ENCODE measurements at places on chromosomes 3 and 15.

DNA sequence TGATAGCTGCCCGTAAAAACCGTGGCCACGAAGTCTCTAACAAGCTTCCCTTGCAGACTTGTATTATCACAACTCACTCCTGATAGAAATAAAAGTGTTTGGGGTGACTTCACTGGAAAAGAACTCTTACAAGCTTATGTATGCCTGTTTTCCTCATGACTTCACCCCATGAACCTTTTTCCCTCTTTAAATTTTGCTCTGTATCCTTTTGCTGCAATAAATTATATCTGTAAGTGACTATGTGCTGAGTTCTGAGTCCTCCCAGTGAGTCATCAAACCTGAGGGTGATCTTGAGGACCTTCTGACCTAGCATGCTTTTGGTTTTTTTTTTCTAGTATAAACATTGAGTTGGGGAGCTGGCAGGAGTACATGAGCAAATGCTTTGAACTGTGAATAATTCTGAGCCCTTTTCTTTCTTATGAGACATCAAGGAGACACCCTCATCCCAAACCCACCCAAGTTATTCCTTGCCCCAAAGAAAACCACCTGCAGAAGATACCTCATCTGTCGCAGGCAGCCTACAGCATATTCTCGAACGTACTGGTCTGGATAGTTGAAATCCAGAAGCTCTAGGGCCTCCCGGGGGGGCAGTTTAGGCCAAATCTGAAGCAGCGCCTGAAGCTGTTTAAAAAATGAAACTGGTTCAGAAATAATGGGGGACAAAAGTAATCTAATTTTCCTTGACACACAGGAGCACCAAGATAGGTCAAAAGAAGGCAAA, 85.9 kb downstream of the FAIM start:
- H3K4me1 ChIP-seq: no peaks in the 10 kb centered on the region
- H3K27ac ChIP-seq: no peak overlapping the region
- no peaks in the 10 kb centered on the region for H3K27me3 ChIP-seq
- no peak for DNase-seq
- H3K4me3 ChIP-seq: no peak overlapping the region

DNA sequence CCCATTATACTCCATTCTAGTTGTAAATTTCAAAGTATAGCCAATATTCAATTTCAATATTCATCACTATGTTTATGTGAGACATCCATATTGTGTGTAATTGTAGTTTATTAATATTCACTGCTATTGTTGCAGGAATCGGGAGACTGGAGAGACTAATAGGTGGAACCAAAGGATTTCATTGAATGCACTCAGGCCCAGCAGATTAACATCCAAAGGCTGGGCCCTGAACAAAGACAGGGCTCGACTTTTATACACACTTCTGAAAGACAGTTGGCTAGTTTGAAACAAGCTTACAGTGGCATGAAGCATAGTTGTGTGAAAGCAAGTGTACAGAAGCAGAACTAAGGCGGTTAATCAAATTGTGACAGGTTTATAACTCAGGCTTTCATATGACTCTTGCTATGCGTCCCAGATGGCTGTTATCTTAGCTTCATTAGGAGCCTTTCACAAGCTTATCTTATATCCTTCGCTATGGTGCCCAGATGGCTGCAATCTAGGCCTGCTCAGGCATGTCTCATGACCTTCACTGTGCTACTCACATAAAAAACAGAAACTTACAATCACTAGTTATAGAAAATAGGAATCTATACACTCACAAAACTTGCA, 1038.8 kb upstream of the EPHA6 start:
- H3K27ac ChIP-seq: no peak overlapping the region
- no peaks in the 10 kb centered on the region for H3K4me1 ChIP-seq
- H3K36me3 ChIP-seq: no peaks in the 10 kb centered on the region
- H3K27me3 ChIP-seq: no peaks in the 10 kb centered on the region
- H3K4me3 ChIP-seq: no peak overlapping the region

- H3K27ac ChIP-seq: no peak overlapping the region
- no peak overlapping the region for H3K4me3 ChIP-seq
- no peaks in the 10 kb centered on the region for H3K27me3 ChIP-seq
- no peaks in the 10 kb centered on the region for H3K36me3 ChIP-seq
Observed at GRCh38 chr3:104108522-104108921, 1258.2 kb upstream of the ALCAM start.

DNA sequence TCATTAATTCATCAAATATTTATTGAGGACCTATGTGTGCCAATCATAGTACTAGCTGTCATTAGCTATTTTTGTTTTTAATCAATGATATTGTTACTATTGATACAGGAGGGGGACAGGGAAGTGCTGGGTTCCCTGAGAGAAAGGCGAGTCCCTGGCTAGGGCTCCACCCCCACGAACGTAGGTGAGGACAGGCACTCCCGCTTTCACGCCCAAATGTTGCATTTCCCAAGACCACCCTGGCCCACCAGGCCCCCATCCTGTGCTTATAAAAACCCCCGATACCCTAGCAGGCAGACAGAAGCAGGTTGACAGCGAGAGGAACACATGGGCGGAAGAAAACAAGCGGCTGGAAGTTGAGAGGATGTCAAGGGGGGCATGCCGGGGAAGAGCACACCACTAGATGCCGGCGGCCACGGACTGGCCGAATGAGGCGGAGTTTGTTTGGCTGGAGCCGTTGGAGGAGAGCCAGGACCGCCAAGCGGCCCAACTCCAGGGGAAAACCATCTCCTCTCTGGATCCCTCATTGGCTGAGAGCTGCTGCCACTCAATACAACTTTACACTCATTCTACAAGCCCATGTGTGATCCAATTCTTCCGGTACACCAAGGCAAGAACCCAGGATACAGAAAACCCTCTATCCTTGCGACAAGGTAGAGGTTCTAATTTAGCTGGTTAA, 798.7 kb upstream of the SEMA6D start:
- H3K27me3 ChIP-seq: no peaks in the 10 kb centered on the region
- no peak for DNase-seq
- no peaks in the 10 kb centered on the region for H3K4me1 ChIP-seq
- H3K27ac ChIP-seq: no peak overlapping the region

DNA sequence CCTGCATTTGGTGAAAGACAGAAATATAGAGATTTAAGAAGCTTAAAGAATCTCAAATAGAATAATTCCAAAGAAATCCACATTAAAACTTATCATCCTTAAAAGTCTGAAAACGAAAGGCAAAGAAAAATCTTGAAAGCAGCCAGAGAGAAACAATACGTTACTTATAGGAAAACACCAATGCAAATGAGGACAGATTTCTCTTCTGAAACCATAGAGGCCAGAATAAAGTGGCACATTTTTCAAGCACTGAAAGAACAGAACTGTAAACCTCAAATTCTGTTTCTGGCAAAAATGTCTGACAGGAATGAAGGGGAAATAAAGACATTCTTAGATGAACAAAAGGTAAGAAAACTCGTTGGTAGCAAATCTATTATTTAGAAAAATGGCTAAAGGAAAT, 13.8 kb upstream of the ACTC1 start:
- no peak overlapping the region for H3K4me3 ChIP-seq
- no peaks in the 10 kb centered on the region for H3K4me1 ChIP-seq
- DNase-seq: no peak

- H3K4me1 ChIP-seq: no peaks in the 10 kb centered on the region
- DNase-seq: no peak
- no peak overlapping the region for H3K4me3 ChIP-seq
- H3K36me3 ChIP-seq: no peaks in the 10 kb centered on the region
- no peaks in the 10 kb centered on the region for H3K27me3 ChIP-seq
- no peak overlapping the region for H3K27ac ChIP-seq
Observed at GRCh38 chr3:45864760-45865519, 21.4 kb upstream of the CCR9 start.

DNA sequence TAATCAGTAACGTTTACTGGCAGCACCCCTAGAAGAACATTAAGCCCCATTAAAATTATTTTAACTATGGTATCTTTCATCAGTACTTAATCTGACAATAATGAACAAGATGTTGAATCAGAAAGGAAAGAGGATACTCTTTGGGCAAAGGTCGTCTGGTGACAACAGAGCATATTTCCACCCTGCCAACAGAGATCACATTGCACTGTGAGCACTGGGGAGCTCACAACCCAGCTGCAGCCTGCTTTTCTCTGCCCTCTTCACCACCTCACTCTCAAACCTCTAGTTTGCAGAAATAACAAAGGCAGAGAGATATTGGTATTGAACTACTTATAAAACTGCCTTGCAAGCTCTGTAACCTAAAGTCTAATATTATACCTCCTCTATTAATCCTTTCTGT, 130.0 kb downstream of the FBN1 start:
- no peaks in the 10 kb centered on the region for H3K27me3 ChIP-seq
- H3K4me1 ChIP-seq: no peaks in the 10 kb centered on the region
- DNase-seq: no peak
- H3K36me3 ChIP-seq: no peaks in the 10 kb centered on the region

- no peak overlapping the region for H3K27ac ChIP-seq
- no peak overlapping the region for H3K4me3 ChIP-seq
- H3K4me1 ChIP-seq: no peaks in the 10 kb centered on the region
- no peak for DNase-seq
Observed at GRCh38 chr3:186138272-186138981, 29.5 kb upstream of the ETV5 start.

- H3K27ac ChIP-seq: no peak overlapping the region
- no peaks in the 10 kb centered on the region for H3K27me3 ChIP-seq
- no peaks in the 10 kb centered on the region for H3K36me3 ChIP-seq
- H3K4me3 ChIP-seq: no peak overlapping the region
- H3K4me1 ChIP-seq: no peaks in the 10 kb centered on the region
Observed at GRCh38 chr3:183192650-183193300, 30.2 kb upstream of the LAMP3 start.

DNA sequence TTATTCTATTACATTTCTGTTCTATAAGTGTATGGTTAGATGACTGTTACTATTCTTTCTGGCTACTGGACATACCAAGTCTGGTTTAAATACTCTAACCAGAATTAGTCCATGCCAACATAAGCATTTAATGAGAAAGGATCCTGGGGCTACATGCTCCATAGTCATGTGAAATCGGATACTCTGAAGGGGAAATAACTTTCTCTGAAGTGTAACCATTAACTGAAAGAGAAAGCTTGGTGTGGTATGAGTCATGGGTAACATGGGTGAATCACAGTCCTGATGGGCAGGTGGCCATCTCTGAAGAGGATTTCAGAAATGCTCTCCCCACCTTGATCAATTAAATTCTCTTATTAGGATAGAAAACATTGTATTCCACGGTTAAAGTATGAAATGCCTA, 69.4 kb downstream of the FHIT start:
- no peak overlapping the region for H3K4me3 ChIP-seq
- H3K27me3 ChIP-seq: no peaks in the 10 kb centered on the region
- no peak overlapping the region for H3K27ac ChIP-seq
- H3K36me3 ChIP-seq: no peaks in the 10 kb centered on the region
- no peaks in the 10 kb centered on the region for H3K4me1 ChIP-seq
- no peak for DNase-seq

- peak; percentile 45 for DNase-seq
- peaks cover 35% of the 10 kb centered on the region for H3K27me3 ChIP-seq
- peak within 1 kb of the TSS; percentile 23 for H3K4me3 ChIP-seq
- H3K36me3 ChIP-seq: no peaks in the 10 kb centered on the region
- H3K4me1 ChIP-seq: peaks cover 6% of the 10 kb centered on the region
Observed at GRCh38 chr3:139935016-139935865, at the start of gene CLSTN2. Gene CLSTN2, plus strand, starts transcription at chr3:139935185.

DNA sequence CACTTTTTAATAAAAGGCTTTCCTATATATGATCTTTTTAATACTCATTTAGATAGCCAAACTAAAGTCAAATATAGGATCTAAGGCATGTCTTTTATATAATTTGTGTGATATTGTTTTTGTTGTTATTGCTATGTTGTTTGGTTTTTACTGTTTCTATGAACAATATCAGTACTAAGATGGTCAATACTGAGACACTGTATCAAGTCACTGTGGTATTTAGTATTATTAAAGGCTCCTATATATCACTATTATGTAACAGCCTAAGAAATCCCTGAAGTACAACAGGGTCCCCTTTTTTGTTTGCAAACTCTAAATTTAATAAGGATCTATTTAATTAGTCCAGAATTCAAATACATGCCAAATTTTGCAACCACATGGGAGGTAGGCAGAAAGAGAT, 61.9 kb downstream of the TBC1D5 start:
- H3K36me3 ChIP-seq: no peaks in the 10 kb centered on the region
- no peak overlapping the region for H3K27ac ChIP-seq
- H3K4me1 ChIP-seq: no peaks in the 10 kb centered on the region
- H3K4me3 ChIP-seq: no peak overlapping the region
- no peaks in the 10 kb centered on the region for H3K27me3 ChIP-seq

GRCh38 chr15:73907035-73907408, 19.2 kb upstream of the LOXL1 start:
- no peaks in the 10 kb centered on the region for H3K4me1 ChIP-seq
- H3K4me3 ChIP-seq: no peak overlapping the region
- no peak overlapping the region for H3K27ac ChIP-seq
- H3K27me3 ChIP-seq: no peaks in the 10 kb centered on the region
